ENCODE measurements at places on chromosomes 13 and 19.

DNA sequence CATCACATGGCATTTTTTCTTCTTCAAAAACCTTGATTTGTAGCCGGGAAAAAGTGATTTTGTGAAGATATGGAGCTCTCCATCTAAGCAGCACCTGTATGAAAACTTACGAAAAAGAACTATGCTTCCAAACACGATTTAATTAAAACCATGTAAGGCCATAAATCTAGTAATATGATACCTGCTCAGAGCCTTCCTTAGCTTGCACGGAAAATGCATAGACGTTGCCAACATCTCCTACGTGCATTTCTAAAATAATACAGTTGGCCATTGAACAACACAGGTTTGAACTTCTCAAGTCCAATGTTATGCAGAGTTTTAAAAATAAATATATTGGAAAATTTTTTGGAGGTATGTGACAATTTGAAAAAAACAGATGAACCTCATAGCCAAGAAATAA, 59.1 kb upstream of the RNF113B start:
- DNase-seq, result no peak

DNA sequence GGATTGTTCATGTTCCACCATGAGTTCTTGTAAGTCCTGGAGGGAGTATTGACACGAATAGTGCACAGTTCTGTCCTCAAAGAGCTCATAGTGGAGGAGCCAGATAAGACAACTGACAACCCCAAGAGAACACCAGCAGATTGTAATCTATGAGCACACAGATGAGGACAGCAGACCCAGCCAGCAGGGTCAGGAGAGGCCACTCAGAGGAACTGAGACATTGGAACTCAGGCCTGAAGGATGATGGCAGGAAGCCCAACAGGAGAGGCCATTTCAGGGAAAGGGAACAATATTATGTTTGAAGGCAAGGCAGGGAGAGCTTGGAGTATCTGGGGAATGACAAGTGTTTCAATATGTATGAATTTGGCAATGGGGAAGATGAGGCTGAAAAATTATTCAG, 63.7 kb upstream of the IPO5 start:
- no peak for DNase-seq

DNA sequence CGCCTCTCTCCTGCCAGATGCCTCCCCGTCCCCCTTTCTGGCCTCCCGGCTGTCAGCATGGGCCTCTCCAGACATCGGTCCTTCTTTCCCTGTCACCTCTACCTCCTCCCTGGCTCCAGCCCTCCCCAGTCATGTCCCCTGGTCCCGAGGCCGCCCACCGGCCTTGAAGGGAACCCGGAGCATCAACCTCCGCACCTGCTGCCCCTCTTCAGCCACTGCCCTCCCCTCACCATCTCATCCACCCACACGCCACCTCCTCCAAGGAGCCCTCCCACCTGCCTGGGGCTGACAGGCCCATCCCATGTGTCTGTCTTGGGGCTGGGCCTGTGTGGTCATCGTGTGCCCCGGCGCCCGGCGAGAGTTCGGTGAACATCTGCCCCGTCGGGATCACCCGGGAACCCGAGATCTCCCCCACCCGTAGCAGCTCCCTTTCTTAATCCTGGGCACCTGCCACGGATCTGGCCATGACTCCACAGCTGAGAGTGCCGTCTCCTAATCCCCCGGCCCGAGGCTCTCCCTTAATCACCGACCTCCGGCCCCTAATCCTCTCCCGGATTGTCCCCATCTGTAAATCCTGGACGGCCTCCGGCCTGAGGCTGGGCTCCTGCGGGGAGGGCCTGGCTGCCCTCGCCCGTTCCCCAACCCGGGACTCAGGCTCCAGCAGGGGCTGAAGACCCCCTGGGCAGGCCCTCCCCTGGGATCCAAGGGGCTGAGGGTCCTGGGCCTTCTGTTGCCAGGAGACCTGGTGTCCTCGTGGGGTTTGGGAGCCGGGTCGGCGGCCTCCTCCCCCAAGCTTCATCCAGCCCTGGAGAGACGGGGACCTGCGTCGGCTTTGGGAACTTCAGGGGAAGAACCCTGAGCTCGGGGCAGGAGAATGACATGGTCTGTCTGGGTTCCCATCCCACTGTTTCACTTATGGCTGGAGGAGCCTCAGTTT, 5.9 kb downstream of the HCN2 start:
- no peak for DNase-seq

- no peak for DNase-seq
Observed at GRCh38 chr19:4684312-4685095, 14.4 kb upstream of the MYDGF start.

DNA sequence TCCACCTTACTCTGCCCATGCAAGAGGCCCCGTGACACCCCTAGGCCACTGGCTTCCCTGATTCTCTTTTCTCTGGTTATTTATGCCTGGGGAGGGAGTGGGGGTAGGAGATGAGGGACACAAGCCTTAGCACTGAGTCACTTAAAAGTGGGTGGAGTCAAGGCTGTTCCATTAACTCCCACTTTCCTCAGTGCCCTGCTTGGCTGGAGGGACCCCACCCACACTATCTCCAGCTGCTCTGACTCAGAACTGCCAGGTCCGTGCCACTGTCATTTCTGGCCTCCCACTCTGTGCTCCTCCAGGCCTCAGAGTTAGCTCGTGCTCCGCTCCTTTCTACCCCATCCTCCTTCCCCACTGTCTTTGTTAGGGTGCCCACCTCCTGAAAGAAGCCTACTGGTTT, 113.4 kb upstream of the UQCRFS1 start:
- no peak for DNase-seq

- DNase-seq, result no peak
Observed at GRCh38 chr13:45433381-45433790, 15.2 kb upstream of the SLC25A30 start.

GRCh38 chr19:40424637-40425449, 949 bp downstream of the SERTAD1 start:
- no peak for DNase-seq

DNA sequence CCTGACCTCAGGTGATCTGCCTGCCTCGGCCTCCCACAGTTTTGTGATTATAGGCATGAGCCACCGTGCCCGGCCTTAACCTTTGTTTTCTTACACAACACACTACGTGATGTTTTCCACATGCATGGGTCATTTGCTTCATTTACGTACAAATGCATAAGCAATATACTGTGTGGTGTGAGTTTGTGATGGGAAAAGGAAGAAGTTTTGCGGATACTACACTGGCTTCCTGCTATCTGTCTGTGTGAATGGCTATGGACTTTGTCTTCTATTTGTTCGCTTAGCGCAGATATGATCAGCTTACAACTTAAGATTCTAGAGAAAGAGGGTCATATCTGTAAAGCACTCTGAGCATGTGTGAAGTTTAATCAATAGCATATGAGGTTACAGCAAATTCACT, 5.5 kb upstream of the ALOX5AP start:
- DNase-seq, result no peak

DNA sequence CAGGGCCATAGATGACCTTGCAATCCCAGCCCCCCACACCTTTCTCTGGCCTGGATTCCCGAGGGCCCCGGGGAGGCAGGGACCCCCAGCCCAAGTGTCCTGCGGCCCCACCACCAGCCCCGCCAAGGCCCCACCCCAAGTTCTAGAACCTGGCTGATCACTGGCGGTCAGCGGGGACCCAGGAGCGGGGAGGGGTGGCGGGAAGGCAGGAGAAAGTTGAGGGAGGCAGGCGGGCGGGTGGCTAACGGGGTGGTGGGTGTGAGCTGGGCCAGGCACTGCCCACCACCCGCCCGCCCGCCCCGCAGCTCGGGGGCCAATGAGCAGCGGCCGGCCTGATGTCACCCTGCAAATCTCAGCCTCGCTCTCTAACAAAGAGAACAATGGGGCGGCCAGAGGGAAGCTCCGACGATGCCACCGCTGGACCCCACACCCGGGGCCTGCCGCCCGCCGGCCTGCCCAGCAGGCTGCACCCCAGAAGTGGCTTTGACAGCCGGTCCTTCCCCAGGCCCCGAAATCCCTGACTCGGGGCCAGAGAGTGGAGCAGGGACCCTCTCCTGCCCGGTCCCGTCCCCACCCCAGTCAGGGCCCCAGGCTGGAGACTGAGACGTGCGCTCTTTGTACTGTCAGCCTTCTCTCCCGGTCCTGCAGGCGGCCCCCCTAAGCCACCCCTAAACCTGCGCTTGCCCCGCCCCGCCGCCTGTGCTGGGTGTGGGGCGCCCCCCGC, 1.6 kb downstream of the MEX3D start:
- DNase-seq, result peak; percentile 86

DNA sequence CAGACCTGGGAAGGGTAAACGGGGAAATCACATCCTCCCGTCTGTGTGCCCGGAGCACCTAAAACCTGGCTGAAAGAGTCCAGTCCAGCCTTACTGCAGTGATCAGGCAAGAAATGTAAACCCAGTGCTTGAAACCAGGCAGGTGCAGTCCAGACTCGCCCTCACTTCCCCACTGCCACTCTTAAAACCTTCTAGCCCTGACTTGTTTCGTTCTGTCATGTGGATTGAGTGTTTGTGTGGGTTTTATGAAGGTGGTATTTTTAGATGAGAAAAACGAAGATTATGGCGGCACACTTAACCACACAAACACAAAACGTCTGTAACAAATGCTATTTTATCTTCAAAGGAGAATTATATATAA, 839 bp upstream of the CKAP2 start:
- no peak for DNase-seq

DNA sequence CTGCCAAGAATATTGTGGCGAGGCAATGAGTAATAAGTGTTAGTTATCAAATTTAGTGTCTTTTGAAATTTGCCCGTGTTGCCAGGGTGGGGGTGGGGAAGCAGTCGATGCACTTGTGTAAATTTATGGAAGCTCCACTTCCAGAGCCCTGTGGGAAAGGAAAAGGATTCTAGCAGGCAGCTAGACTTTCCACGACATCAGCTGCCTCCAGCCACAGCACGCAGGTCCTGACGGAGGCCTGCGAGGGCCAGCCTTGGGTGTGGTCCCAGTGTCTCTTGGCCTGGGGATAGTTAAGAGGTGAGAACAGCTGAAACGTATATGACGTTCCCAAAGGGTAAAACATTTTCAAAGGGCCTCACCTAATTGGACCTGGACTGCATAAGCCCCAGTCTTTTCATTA, 433.0 kb downstream of the TSHZ3 start:
- no peak for DNase-seq

DNA sequence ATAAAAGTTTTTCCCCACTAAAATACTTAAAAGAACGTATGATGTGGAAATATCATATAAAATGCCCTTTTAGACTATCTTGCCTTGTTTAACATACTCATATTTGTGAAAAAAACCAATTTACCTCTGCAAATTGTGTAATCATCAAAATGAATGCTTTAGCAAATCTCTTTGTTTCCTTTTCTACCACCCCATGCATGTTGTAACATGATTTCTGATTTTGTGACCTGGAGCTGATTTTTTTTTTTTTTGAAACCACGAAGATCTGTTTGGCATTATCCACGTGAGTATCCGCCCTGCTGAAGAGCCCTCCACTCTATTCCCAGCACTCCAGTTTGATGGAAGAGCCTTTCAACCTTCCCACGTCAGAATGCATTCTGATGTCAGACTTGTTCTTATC, 245.8 kb upstream of the NBEA start:
- no peak for DNase-seq

GRCh38 chr19:5677136-5677535, 3.2 kb downstream of the MICOS13 start:
- DNase-seq, result no peak

DNA sequence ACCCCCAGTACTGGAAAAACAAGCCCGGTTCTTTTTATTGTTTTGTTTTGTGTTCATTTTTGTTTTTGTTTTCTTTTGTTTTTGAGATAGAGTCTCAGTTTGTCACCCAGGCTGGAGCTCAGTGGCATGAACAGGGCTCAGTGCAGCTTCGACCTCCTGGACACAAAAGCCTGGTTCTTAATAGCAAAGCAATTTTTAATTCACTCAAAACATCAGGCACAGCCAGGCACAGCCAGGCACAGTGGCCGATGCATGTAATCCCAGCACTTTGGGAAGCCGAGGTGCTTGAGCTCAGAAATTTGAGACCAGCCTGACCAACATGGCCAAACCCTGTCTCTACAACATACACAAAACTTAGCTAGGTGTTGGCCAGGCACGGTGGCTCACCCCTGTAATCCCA, 30.7 kb downstream of the INSR start:
- no peak for DNase-seq

DNA sequence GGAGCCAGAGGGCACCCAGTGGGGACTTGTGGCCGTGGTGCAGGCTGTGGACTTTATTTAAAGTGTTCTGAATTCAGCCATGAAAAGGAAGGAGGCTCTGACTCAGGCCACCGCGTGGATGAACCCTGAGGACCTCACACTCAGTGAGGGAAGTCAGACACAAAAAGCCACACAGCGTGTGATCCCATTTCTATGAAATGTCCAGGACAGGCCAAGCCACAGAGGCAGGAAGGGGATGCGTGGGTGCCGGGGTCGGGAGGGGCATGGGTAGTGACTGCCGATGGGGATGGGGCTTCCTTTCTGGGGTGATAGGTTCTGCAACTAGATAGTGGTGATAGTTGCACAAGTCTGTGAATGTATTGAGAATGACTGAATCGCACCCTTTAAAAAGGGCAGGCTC, 8.7 kb upstream of the ZBTB7A start:
- no peak for DNase-seq

DNA sequence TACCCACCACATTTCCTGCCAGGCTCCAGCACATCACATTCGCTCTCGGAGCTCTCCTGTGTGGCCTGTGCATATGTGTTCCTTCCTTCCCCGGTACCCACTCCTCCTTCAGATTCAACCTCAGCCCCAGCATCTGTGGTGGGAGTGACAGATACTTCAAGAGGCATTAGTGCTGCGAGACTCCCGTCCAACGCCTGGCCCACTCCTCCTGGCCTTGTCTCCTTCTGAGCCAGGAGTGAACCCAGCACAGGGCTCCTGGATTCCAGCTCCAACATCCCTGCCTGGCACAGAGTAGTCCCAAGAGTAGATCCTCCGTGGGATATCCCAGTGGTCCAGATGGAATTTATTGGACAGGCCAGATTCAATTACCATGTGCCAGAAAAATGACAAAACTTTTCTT, 55.9 kb downstream of the SACS start:
- DNase-seq, result no peak

DNA sequence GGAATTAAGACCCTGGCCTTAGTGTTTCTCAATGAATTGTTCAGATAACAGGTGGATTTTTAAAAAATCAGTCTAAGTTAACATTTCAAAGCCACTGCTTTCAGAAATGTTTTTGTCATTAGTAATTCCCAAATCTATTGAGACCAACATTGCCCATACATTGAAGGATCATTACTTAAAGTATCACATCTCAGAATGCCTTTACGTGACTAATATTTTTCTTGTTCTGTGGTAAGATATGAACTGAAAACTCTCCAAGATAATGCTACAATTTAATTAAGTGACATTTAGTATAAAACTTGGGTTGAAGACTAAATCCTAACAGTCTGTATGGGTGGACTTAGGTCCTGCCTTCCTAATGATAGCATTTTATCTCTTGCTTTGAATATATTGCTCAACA, 59.4 kb upstream of the POSTN start:
- no peak for DNase-seq

DNA sequence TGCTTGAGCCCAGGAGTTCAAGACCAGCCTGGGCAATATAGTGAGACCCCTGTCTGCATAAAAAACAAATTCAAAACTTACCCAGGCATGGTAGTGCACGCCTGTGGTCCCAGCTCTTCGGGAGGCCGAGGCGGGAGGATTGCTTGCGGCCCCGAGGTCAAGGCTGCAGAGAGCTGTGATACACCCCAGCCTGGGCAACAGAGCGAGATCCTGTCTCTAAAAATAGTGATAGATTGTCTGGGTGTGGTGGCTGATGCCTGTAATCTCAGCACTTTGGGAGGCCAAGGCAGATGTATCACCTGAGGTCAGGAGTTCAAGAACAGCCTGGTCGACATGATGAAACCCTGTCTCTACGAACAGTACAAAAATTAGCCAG, 4.0 kb upstream of the KLF16 start:
- DNase-seq, result no peak

Measured in T47D (cell line).